ENCODE measurements at places on chromosomes 1 and 21.

DNA sequence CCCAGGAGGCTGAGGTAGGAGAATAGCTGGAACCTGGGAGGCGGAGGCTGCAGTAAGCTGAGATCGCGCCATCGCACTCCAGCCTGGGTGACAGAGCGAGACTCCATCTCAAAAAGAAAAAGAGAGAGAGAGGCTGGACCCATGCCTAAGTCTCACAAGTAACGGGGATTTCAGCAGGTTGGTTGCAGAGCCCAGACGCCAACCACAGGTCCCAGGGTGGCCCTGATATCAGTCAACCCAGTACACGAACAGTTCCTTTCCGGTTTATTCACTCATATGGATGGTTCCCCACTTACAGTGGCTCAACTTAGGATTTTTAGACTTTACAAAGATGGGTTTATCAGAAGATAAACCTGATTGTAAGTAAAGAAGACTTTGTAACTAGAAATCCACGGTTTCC lies 40.9 kb downstream of the CLSTN1 start:
- no peak for DNase-seq

DNA sequence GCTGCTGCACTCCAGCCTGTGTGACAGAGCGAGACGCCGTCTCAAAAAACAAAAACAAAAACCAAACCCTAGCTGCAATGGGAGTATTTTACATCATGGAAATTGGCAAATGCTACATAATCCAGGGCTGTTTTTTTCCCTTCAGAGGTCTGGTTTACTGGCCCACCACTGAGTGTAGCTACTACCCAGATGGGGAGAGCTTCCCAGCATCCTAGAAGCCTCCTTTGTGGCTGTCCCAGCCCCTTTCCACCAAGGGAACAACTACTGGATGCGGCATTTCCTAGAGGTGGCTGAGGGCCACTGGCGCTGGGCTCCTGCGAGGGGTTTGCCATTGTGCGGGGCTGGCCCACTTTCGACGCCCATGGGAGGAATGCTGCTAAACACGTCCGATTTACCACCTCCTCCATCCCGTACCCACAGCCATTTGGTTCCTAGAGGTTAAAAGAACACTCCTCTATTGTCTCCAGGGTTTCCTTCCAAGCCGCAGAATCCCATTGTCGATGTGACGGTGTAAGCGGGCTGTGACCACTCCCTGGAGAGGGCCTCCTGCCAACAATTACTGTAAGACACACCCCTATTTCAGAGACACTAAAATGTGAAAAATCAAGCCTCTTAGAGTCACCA lies 55.4 kb downstream of the RUNX3 start:
- DNase-seq, result no peak

DNA sequence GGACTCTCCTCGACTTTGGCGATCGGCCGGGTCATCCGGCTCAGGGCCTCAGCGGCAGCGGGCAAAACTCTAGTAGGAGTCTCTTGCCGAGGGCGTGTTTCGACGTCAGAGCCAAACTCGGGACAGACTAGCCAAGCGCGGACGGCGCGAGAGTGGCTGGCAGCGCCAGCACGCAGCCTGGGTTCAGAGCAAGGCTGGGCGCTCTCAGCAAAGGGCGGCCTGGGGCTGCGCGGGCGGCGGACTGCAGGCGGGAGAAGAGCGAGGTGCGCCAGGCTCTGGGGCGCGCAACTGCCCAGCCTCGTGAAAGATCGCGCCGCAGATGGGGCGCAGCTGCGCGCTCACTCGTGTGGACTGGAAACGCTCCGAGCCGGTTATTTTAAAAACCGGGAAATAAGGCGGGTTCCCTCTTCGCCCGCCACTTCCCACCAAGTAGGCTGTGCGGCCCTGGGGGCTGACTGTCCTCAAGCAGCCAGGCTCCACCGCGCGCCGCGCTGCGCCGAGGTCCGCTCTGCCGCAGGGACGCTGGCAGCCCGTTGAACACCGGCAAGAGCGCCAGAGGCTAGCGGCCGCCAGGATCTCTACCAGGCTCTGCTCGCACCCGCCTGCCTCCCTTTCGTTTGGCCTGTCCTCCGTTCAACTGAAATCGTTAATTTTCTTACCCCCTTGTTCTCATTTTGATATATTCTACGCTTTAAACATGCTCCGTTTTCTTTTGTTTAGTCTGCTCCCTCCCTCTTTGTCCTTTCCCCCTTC lies 2.4 kb downstream of the ALX3 start:
- no peak for DNase-seq

- no peak for DNase-seq
Observed at GRCh38 chr1:247448107-247448791, 9.7 kb downstream of the OR2B11 start.

GRCh38 chr1:15510611-15511405 lies 13.2 kb downstream of the CASP9 start:
- DNase-seq, result no peak

GRCh38 chr1:103958699-103959098 lies 209.0 kb downstream of the AMY1C start:
- DNase-seq, result no peak

DNA sequence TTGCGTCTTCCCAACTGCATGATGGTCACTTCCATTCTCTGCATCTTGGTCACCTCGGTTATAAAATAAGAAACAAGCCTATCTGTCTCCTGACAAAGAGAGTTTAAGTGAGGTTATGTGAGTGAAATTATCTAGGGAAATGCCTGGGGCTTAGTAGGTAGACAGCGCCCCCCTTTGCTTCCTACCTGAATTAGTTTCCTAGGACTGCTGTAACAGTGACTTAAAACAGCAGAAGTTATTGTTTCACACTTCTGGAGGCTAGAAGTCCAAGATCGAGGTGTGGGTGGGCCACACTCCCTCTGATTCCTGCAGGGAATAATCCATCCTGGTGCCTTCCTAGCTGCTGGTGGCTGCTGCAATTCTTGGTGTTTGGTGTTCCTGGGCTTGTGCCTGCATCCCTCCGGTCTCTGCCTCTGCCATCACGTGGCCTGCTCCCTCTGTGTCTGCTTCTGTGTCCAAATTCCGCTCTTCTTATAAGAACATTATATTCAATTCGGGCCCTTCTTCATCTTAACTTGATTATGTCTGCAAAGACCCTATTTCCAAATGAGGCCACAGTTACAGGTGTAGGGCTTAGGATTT lies 92.6 kb downstream of the IGSF21 start:
- no peak for DNase-seq

DNA sequence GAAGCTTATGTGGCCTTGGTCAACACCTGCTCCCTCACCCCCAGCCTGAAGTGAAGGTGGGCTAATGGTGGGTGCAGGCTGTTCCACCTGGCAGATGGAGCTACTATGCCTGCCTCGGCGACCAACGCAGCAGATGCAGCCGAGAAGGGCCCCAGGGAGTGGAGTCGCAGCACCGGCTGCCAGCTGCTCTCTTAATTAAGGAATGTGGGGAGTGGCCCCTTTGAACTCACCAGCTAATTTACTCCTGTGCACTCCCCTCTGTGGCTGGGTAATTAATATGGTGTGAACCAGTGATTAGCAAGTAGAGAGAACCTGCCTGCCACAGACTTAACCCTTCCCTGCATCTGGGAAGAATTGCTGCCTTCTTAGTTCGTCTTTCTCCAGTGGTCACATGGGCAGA lies 3.3 kb upstream of the SLAMF8 start:
- DNase-seq, result no peak

DNA sequence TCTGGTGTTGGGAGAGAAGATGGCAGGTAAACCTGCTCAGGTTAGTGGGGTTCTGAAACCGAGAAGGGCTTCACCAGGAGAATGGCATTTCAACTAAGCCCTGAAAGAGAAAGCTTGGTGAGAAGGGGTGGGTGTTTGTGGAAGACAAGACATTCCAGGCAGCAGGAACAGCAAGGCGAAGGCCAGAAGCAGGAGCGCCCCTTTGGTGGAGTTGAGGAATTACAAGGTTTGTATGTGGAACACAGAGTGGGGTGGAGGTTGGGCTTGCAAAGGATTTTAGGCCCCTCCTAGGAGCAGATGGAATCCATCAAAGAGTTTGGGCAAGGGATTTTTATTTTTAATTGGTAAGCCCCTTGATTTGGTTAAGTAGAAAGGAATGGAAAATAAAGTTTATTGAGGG lies 24.8 kb upstream of the ELOA start:
- DNase-seq, result no peak

- DNase-seq, result no peak
Observed at GRCh38 chr21:39178421-39178820, 4.8 kb downstream of the PSMG1 start.

DNA sequence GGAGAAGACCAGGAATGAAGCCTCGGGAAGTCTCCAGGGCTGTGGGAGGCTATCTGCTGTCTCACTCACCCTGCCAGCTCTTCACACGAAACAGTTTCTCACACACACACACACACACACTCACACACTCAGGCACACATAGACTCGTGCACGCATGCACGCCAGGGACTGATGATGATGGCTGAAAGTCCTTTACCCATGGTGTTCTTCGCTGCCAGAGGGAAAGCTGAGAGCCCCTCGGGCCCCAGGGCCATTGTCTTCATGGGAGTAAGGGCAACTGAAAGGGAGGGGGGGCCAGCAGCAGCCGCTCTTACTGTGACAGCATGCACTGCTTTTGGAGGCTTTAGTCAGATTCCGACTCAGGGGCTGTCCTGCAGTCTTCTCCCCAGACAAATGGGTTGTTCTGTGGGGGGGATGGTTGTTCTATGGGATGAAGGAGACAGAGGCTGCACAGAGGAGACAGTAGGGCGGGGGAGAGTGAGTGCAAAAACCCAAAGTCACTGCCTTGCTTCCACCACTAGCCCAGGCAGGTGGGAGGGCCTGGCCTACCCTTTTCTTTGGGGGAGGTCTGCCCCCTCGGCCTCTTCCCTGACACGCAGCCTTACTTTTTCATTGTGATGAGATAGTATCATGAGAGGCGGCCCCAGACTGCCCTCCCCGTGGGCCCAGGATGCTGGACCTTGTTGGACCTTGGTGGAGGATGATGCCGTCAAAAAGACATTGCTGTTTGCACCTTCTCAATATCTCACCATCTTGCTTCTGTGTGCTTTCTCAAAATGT lies 29.0 kb downstream of the STUM start:
- DNase-seq, result no peak

DNA sequence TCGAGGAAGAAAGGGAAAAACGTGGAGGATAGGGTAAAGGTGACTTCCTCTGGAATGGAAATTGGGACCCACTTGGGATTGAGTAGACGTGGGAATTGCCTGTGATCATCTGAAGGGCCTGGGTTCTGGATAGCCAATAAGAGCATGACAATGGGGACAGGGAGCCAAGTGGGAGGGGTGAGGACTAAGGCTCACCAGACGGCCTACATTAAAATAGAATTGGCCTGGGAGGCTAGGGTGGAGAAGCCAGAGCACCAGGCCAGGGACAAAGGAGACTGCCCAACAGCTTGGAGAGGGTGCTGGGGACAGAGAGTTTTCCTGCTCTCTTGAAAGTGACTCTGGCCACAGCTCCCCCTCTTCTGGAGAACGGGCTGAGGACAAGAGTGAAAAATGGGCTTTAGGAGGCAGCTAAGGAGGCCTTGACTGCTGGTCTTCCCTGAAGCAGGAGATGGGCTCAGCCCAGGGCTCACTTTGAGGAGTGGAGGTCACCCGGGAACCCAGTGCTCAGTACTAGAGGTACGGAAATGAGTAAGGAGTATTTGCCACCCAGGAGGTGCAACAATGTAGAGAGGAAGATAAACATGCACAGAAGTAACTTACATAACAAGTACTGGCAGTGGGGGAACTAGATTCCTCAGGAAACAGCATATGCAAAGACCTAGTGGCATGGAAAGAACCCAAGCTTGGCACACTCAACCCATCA lies 18.8 kb downstream of the INKA2 start:
- DNase-seq, result no peak

DNA sequence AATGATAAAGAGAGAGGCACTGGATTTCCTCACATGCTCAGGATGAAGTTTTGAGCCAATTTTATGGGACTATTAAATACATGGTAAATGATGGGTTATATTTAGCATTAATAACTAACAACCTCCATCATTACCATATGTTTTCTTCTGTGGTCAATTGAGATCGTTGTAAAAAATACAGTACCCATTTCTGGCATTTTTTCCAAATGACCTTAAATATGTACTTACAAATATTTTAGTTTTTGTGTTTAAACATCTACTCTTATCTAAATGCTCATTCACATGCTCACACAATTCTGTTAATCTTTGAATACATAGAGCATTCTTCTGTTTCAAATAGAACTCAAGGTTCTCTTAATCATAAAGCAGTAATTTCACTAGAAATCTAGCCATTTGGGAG lies 330.0 kb upstream of the BRINP3 start:
- DNase-seq, result no peak

- DNase-seq, result no peak
Observed at GRCh38 chr1:221743416-221744208, 1.7 kb upstream of the DUSP10 start.

- no peak for DNase-seq
Observed at GRCh38 chr1:166182281-166182680, 15.5 kb upstream of the FAM78B start.

- DNase-seq, result no peak
Observed at GRCh38 chr1:196651637-196652215, at the start of gene CFH. Gene CFH (plus strand): TSS chr1:196652043. CDS start chr1:196652118, 75 bp downstream.

DNA sequence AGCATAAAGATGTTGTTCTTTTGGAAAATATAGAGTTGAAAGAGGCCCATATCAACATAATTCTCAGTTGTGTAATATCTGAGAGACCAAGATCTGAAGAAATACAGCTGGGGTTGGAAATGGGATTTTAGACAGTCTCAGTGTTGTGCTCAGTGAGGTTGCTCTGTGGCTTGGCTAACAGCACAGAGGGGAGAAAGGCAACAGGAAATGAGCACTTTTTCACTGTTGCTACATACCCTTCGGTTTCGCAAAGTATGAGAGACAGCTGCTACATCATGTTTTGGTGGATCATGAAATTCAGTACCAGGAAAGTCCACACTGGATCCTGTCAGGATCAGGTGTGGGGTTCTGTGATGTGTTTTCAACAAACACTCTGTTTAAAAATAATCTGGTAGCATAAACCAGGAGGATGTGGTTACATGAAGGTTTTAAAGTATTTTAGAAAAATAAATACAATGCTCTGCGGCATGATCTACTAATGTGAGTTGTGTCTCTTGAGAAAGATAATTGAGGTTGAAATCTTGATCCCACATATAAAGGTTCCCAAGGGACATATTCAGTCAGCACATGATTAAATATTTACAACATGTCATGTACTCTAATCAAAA lies 7.0 kb upstream of the GPR88 start:
- no peak for DNase-seq

DNA sequence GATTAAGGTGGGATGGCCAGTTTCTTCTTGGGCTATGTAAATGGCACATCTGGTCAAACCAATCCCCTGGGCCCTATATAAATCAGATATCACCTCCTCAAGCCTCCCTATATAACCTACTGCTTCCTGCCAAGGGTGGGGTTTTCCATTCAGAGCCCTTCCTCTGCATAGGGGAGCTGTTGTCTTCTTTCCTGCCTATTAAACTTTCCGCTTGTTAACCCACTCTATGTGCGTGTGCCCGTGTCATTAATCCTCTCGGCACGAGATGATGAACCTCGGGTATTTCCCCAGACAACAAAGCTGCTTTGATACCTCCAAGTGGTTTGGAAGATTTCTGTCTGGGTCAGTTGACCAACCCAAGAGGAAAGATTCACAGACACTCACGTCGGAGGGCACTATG lies 19.3 kb upstream of the SERTAD4 start:
- no peak for DNase-seq

DNA sequence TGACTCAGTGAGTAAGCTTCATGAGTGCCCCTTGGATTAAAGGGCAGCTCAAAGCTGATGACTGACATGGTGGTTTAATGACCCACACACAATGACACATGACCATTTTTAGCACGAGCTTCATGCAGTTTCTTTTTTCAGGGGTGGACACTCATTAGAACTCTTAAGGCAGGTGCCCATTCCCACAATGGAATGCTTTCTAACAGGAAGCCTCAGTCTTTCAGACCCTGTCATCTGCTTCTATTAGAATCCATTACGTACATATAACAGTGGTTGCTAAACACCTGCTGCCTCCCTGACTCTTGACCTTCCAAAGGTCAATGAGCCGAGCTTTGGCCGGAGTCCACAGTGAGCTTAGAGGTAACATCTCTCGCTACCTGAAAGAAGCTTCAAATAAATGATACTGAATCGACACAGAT lies 27.4 kb downstream of the AKNAD1 start:
- DNase-seq, result no peak

Data from activated CD8-positive, alpha-beta memory T cell treated with anti-CD3 and anti-CD28 coated beads for 48 hours (primary cell).